ENCODE measurements at places on chromosomes 3 and 15. TPM values are rescaled to one million over a fixed set of nuclear protein-coding genes. Genes with fewer than 3 reads are reported as not detected.

TMEM207 gene
- total RNA-seq = not detected

SPINK8 gene
- not detected for total RNA-seq

SMCO1 gene
- total RNA-seq = not detected

STRIT1 gene
- not detected for total RNA-seq

AMIGO3 gene
- not detected for total RNA-seq
